ENCODE measurements at places on chromosomes 16 and 17.
A peak's percentile ranks its signal among the peaks of the same experiment; 100 is the strongest.

GRCh38 chr17:7885367-7886226 is 3.0 kb upstream of the CHD3 start:
- DNase-seq = peak; percentile 54

DNA sequence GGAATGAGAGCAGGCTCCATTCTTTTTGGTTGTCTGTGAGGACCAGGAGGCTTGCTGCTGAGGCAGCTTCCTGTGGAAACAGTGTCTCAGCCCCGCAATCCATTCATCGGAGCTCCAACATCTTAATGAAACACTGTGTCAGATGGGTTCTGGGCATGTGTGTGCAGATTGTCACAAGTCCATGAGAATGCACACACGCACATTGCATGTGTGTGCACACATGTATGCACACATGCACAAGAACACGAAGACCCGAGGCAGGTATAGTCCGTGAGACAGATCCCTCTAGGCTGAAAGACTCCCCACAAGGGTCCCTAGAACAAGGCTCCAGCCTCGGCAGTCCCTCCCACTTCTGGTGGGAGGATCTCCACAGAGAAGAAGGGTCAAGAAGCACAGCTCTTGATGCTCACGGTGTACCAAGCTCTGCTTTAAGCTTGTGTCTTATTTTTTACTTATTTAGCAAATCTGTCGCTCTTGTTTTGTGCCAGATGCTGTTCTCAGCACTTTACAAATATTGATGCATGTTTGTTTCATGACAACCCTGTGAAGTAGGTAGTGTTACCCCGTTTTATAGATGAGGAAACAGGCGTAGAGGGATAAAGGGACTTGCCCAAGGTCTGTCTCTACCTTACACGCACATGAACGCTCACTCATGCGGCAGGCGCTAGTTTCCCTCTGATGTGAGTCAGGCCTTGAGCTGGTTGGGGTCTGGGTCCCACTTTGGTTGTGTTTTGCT is 213.1 kb downstream of the SEC14L1 start:
- no peak for DNase-seq

DNA sequence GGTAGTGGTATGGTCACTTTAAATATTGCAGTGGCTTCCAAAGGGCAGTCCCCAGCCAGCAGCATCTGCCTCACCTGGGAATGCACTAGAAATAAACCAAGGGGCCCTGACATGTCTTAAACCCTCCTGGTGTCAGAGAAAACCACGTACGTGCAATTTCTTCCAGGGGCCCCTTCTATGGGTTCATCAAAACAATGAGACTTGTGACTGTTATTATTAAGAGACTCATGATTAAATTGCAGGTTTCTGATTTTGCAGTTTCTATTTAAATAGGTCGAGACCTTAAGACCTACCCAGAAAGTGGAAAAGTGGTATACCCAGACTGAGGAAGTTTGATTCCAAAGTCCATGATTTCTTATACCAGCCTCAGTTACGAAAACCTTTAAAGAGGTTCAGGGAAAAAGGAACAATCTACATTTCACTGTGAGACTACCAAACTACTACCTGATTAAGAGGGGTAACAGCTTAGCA is 746 bp upstream of the POLG2 start:
- DNase-seq = no peak

DNA sequence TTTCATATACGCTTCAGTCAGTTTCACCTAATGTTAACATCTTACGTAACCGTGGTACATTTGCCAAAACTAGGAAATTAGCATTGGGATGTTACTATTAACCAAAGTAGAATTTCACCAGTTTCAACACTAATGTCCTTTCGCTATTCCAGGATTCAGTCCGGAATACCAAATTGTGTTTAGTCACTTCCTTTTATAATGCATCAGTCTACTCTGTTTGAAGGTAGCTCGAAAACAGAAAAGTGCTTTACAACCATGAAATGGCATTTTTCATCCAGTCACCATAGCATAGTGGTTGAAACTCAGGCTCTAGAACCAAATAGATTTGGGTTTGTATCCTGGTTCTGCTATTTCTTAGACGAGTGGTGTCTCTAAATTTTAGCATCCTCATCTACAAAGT is 29.4 kb downstream of the AP2B1 start:
- DNase-seq = no peak

- no peak for DNase-seq
Measured at GRCh38 chr16:18804540-18804939, 3.2 kb upstream of the ARL6IP1 start.

DNA sequence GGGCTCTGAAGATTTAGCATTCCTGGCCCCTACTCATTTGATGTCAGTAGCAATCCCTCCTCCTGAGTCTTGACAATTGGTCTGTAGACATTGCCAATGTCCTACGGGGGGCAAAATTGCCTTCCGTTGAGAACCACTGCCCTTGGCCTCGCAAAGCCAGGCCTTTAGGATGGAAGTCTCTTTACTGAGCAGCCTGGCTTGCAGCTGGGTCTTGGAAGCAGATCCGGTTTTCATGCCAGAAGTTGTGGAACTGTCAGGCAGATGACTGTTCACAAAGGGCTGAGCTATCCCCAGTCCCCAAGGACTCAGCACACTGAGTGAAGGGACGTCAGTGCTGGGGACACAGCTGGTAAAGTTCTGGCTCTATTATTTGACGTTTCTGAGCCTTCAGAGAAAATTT is 83.2 kb downstream of the WSCD1 start:
- no peak for DNase-seq

GRCh38 chr17:7281074-7281952 is at the start of gene SLC2A4:
SLC2A4 (plus strand) TSS chr17:7281718; CDS start chr17:7281935, 217 bp downstream.
- DNase-seq = peak; percentile 91

DNA sequence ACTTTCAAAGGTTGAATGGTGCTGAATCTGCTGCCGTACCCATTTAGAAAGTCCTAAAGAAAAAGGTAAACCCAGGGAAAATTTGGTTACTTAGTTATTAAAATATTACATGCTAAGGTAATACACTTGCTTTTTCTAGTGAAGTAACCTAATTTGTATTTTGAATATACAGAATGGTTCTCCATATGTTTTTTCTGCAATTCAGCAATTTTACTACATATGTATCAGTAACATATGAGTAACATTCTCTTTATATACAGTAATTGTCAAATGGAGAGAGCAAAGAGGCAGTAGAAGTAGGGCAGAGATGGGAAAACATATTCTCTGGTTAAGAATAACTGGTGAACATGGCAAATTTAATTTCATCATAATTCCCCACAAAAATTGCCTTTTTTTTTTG is 95.1 kb upstream of the NACA2 start:
- DNase-seq = no peak

DNA sequence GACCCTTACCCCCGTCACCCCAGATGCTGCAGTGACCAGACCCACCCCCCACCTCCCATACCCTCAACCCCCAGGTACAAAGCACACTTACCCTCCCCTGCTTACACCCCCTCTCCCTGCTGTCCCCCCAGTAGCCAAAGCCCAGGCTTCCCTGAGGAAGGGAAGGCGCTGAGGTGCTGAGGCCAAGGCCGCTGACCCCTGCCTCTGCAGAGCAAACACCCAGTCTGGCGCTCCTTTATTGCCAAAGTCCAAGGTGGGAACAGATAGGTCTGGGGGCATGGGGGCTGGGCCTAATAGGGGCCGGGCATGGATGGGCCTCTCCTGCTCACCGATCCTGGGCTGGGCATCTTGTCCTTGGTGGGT is 683 bp downstream of the LCAT start:
- no peak for DNase-seq

DNA sequence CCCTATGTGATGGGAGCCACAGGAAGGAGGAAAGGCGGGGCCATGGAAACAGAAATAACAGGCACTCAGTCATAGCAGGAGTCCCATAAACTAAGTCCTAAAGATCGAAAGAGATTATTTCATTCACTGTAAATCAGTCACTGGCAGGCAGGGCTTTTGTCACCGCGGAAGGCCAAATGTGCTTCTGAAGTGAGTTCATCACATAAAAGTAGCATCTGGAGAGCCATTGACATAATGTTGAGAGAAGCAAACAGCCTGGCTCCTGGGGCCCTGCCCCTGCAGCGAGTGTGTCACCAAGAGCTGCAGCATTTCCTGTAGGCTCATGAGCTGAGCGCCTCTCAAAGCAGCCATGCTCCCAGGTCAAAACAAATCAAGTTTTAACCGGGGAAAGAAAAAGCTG is 476.2 kb downstream of the HAPSTR1 start:
- no peak for DNase-seq

DNA sequence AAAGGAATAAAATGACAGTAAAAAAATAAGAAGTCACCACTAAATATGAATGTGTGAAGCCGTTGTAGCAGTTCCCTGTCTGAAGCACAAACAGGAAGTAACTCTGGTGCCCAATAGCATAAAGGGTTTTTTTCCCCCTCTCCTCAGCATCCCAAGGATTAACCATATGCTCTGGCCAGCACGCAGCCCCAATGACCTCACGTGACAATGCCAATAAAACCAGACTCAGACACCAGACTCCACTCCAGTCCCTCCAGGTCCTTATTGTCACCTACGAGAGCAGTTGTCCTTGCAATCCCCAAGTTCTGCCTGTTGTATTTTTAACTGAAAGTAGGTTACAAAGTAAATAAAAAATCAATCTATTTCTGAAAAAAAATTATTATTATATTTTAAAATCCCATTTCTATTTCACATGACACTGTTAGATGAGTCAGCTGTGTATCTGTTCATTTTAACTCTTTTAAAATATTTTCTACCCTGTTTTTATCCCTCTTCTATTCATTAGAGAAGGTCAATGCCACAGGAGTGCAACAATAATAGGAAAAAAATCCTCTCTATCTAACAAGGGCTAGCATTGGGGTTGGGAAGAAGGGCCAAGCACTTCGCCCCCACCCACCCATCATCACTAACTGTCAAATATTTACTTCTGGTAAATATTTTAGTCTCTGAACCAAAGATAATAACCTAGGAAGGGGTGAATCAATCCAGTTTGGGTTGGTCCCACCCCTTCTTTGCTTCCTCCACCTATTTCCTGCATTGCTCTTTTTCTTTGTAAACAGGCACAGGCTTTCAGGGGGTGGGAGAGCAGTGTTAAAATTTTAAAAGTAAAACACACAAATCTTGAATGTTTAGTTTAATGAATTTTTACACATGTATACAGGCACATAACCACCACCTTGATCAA is 6.6 kb downstream of the PRAC1 start:
- DNase-seq = no peak

GRCh38 chr17:8125947-8126490 is 2.1 kb upstream of the HES7 start:
- no peak for DNase-seq

GRCh38 chr16:4676831-4677230 is 16.5 kb upstream of the NUDT16L1 start:
- no peak for DNase-seq

GRCh38 chr17:81066771-81067315 is 31.9 kb downstream of the BAIAP2 start:
- DNase-seq = no peak

DNA sequence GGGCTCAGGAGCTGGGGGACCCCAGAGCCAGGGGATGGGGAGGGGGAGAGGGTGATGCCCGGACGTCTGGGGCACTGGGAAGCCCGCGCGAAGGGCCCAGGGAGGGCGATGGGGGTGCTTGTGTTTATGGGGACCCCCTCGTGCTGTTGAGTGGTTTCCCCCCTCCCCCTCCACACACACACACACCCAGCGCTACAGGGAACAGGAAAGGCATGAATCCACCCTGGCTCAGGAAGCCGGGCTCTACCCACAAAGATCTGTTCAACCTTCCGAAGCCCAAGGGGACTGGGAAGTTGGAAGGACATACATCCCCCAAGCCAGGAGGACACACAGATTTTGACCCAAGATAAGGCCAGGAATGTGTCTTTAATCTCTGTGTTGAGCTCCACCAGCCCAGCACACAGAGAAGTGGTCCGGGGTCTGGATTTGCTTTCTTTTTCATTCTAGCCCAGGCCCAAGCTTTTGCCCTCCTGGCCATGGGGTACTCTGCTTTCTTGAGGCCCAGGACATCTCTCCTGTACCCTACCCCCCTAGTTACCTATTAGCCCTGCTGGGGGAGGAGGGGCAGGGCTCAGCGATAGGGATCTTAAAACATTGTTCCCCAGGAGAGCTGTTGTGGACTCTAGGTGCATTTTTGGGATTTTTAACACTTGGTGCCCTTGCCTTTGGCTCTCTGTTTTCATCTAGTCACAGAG is 1.2 kb downstream of the UBALD2 start:
- peak; percentile 39 for DNase-seq

GRCh38 chr17:32882734-32883133 is 5.8 kb upstream of the MYO1D start:
- DNase-seq = no peak

GRCh38 chr17:50288306-50288705 is 14.0 kb downstream of the TMEM92 start:
- DNase-seq = no peak

DNA sequence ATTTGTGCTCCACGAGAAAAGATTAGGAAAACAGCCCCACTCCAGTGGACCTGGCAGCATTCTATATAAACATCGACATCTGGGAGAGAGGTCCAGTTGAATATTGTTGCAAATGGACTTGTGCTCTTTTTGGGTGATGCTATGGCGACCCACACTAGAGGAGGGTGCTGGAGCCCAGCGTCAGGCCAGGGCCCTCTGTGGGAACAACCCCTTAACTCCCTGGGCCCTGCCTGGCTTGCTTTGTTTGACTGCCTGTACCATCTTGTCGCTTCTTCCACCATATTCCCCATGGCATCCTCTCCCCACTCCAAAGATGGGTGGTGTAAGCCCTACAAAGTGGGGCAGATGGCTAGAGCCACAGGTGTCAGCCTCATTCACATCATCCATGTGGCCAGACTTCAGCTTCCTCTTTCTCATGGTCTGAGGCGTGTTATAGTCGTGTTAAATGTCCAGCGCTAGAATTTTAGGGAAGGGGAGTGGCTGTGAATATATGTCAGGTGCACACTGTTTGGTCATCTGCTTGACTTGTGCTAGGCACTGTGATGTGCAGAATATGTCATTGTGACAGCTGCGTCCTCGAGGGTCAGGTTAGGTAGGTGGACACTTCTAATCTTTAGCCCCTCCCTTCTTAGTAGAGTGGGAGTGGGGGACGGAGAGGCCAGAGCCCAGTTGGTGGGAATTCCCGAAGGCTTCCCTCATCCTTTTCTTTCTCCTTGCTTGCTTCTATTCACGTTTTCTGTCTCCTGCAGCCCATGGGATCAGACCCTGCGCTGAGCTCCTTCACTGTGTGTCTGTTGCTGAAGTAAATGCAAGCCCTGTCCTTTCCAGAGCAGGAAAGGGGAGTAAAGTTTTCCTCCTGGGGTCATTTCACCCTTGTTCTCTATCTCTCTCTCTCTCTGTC is 49.8 kb downstream of the MPRIP start:
- DNase-seq = no peak

- DNase-seq = no peak
Measured at GRCh38 chr16:4293822-4294457, 21.1 kb upstream of the TFAP4 start.

DNA sequence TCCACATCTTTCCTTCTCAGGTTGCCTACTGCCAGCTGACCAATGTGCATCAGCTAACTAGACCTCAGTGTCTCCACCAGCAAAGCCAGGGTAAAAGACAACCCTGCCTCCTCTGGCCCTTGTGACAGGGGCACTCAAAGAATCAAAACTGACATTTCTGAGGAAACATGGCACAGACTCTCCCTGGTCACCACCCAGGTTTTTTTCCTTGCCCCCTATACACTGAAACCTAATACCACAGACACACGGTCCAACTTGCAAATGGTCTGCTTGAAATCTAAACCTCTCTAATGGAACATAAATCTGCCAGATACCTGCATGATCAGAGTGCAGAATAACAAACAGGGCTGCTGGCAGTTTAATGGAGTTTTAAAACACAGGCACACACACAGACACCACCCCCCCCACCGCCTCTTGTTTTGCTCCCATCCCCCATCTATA is 19.5 kb upstream of the CORO6 start:
- no peak for DNase-seq

- no peak for DNase-seq
Measured at GRCh38 chr16:85093705-85094104, 18.6 kb downstream of the CIBAR2 start.

Measured in CD4-positive, alpha-beta T cell treated with Interleukin-6 for 4 hours (primary cell).